ENCODE measurements at places on chromosomes 13 and 19. TPM values are rescaled to one million over a fixed set of nuclear protein-coding genes. Genes with fewer than 3 reads are reported as not detected.

ZNF429 gene
- total RNA-seq: 21.9 TPM

CASP14 gene
- not detected for total RNA-seq

BSPH1 gene
- total RNA-seq: not detected

ERVK3-1 gene
- 30.1 TPM for total RNA-seq

C19orf73 gene
- not detected for total RNA-seq

ZNF570 gene
- total RNA-seq: 16.3 TPM

MAB21L1 gene
- 3.2 TPM for total RNA-seq

S1PR5 gene
- total RNA-seq: 3.2 TPM

YJEFN3 gene
- 1.8 TPM for total RNA-seq

CBLC gene
- 4.7 TPM for total RNA-seq

CYP4F8 gene
- 0.37 TPM for total RNA-seq

THAP8 gene
- total RNA-seq: 2.1 TPM

CGB2 gene
- not detected for total RNA-seq

ZIC5 gene
- not detected for total RNA-seq

MIR17HG gene
- total RNA-seq: 9.0 TPM

NLRP4 gene
- not detected for total RNA-seq

ZNF729 gene
- total RNA-seq: not detected

CEACAM16 gene
- total RNA-seq: not detected

SIGLEC6 gene
- total RNA-seq: 4.0 TPM

FCAR gene
- total RNA-seq: not detected

CPB2 gene
- not detected for total RNA-seq

ZNF285 gene
- 11.1 TPM for total RNA-seq

DLL3 gene
- not detected for total RNA-seq

CYP2A6 gene
- not detected for total RNA-seq

REXO1 gene
- total RNA-seq: 7.9 TPM

SIGLEC8 gene
- total RNA-seq: 0.90 TPM

NLRP11 gene
- not detected for total RNA-seq

GJB2 gene
- 2.5 TPM for total RNA-seq

PSG3 gene
- not detected for total RNA-seq

FBXO27 gene
- total RNA-seq: 2.9 TPM

BST2 gene
- 11.5 TPM for total RNA-seq

CADM4 gene
- 8.7 TPM for total RNA-seq

PSG7 gene
- total RNA-seq: not detected

LRRC25 gene
- 2.9 TPM for total RNA-seq

CATSPERD gene
- total RNA-seq: not detected

RGL3 gene
- total RNA-seq: 2.5 TPM

ZNF491 gene
- total RNA-seq: 8.6 TPM

S1PR4 gene
- total RNA-seq: 0.74 TPM

SHANK1 gene
- total RNA-seq: 4.3 TPM

NR2F6 gene
- total RNA-seq: 19.9 TPM

Measured in urinary bladder (tissue), 4 donors.